ENCODE measurements at places on chromosomes 11 and 22. TPM values are rescaled to one million over a fixed set of nuclear protein-coding genes. Genes with fewer than 3 reads are reported as not detected.
A peak's percentile ranks its signal among the peaks of the same experiment; 100 is the strongest.

- H3K27me3 ChIP-seq = no peaks in the 10 kb centered on the region
- peaks cover 10% of the 10 kb centered on the region for H3K36me3 ChIP-seq
These were observed 16.6 kb downstream of the SAA1 start for GRCh38 chr11:18282626-18283025.

DNA sequence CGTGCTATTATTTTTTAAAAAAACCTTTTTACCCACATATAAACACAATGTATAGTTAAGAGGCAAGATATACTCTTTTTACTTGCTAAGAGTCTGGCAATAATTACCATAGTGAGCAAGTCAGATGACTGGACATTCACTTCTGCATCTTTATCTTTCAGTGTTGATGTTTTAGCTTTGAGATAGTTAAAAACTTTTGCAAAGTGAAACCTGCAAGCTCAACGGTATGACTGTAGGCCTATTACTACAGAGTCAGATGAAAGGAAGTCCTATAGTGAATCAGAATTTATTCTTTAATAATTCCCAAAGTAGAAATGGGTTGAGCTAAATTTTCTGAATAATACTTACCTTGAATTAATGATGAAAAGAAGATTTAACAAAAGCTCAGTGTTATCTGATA is 236.7 kb upstream of the CCDC90B start:
- H3K4me3 ChIP-seq = no peak overlapping the region
- no peak overlapping the region for H3K27ac ChIP-seq
- H3K4me1 ChIP-seq = no peaks in the 10 kb centered on the region
- no peak for DNase-seq
- no peaks in the 10 kb centered on the region for H3K36me3 ChIP-seq

The HBD gene
- not detected for total RNA-seq

DNA sequence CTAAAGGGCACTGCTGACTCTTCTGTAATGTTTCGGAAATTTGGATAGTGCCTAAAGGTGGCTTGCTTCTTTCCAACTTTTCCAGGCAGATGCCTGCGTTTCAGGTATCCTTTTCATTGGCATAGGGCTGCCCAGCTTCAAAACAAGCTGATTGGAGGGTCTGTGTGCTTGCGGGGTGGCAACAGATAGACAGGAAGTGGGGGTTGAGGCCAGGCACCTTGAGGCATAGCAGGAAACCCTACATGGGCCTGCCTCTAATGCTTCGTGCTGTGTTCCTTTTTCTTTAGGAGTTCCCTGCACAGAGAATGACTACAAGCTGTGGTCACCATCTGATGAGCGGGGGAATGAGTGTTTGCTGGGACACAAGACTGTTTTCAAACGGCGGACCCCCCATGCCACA is 92.2 kb upstream of the SORL1-AS1 start:
- H3K4me1 ChIP-seq = no peaks in the 10 kb centered on the region
- no peak overlapping the region for H3K4me3 ChIP-seq
- no peaks in the 10 kb centered on the region for H3K27me3 ChIP-seq
- DNase-seq = no peak

GRCh38 chr22:34115722-34116121 is 195.4 kb upstream of the LARGE1 start:
- H3K27me3 ChIP-seq = no peaks in the 10 kb centered on the region
- no peak overlapping the region for H3K27ac ChIP-seq
- DNase-seq = no peak
- H3K4me3 ChIP-seq = no peak overlapping the region

DNA sequence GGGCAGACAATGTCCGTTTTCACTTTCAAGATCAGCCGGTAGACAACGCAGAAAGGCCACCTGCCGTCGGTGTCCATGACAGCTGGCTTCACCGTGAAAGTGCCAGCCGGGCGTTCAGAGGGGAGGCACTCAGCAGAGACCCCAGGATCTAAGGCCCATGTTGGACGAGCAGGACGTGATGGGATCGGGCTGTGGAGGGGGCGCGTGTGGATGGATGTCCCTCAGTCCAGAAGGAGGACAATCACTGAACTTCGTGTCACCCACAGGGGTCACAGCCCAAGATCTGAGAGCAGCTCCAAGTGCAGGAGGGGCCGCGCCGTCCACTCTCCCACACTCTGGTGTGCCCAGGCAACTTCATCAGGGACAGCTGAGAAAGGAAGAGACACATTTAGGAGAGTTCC is 164.4 kb downstream of the BRD1 start:
- no peaks in the 10 kb centered on the region for H3K4me1 ChIP-seq
- peaks cover 80% of the 10 kb centered on the region for H3K27me3 ChIP-seq
- no peak overlapping the region for H3K4me3 ChIP-seq
- H3K27ac ChIP-seq = no peak overlapping the region

- H3K4me3 ChIP-seq = peak overlapping the region; percentile 62
- peaks cover 94% of the 10 kb centered on the region for H3K27me3 ChIP-seq
- peak; percentile 47 for DNase-seq
- no peak overlapping the region for H3K27ac ChIP-seq
- H3K36me3 ChIP-seq = no peaks in the 10 kb centered on the region
- H3K4me1 ChIP-seq = peaks cover 5% of the 10 kb centered on the region
These were observed 38.0 kb upstream of the TBCEL start for GRCh38 chr11:120985718-120986569.

The TPP1 gene
- 21.6 TPM for total RNA-seq

The FGF3 gene
- not detected for total RNA-seq

The PGAP2 gene
- 21.7 TPM for total RNA-seq

The WNT11 gene
- 0.40 TPM for total RNA-seq

DNA sequence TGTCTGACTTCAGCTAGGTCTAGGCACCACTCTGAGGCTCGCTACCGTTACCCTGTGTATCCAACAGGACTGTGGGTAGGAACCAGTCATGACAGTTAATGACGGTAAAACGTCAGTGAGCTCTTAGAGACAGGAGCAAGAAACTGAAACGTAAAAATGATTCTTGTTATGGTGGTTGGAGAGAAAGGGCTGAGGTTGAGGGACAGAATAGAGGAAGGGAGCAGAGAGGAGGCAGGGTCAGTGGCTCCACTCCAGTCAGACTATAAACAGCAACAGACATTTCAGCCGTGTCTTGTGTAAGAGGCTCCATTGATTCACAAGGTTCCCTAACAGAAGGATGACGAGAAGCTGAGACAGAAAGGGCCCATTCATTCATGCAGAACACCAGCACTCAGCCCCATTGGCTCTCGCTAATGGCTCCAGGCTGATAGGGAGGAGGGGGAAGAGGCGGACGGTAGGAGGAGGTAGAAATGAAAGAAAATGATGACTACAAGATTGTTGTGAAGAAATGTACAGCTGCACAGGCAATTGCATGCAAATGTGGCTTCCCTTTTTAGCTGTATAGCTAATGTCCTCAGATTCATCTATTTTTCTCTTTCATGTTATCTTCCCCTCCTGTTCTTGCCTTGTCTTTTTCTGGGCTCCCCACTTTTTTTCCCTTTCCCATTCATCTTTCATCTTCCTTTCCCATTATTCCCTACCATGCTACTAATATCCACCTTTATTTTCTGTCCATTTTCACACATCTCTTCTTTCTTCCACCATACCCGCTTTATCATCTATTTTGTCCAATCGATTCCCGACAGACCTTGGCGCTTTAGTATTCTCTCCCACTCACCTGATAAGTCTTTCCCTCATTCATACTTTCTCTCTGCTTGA is 34.3 kb downstream of the ETS1 start:
- H3K4me1 ChIP-seq = no peaks in the 10 kb centered on the region
- H3K27me3 ChIP-seq = no peaks in the 10 kb centered on the region
- no peak overlapping the region for H3K27ac ChIP-seq
- H3K36me3 ChIP-seq = no peaks in the 10 kb centered on the region

DNA sequence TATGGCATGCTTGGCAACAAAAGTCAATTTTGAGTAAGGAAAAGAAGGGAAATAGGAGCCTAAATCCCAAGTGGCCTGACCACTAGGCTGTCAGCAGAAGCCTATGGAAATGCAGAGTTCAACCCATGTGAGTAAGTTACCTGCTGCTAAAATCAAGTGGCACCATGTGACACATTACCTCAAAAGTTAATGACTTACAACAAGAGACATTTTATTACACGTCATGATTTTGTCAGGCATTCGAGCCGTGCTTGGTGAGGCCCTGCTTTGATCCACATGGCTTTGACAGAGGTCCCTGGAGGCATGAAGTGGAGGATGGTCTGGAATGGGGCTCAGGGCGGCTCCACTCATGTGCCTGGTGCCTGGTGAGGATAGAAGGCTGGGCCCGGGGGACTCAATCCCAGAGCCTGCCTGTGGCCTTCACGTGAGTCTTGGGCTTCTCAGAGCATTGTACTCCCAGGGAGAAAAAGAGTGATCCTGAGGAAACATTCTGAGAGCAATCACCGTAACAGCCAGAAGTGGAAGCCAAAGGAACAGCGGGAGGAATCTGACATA is 339.1 kb upstream of the B3GAT1 start:
- H3K4me1 ChIP-seq = no peaks in the 10 kb centered on the region
- H3K36me3 ChIP-seq = no peaks in the 10 kb centered on the region
- peaks cover 9% of the 10 kb centered on the region for H3K27me3 ChIP-seq
- H3K27ac ChIP-seq = no peak overlapping the region
- DNase-seq = no peak
- H3K4me3 ChIP-seq = no peak overlapping the region

The CCDC73 gene
- total RNA-seq = not detected

The TMEM41B gene
- total RNA-seq = 87.6 TPM

DNA sequence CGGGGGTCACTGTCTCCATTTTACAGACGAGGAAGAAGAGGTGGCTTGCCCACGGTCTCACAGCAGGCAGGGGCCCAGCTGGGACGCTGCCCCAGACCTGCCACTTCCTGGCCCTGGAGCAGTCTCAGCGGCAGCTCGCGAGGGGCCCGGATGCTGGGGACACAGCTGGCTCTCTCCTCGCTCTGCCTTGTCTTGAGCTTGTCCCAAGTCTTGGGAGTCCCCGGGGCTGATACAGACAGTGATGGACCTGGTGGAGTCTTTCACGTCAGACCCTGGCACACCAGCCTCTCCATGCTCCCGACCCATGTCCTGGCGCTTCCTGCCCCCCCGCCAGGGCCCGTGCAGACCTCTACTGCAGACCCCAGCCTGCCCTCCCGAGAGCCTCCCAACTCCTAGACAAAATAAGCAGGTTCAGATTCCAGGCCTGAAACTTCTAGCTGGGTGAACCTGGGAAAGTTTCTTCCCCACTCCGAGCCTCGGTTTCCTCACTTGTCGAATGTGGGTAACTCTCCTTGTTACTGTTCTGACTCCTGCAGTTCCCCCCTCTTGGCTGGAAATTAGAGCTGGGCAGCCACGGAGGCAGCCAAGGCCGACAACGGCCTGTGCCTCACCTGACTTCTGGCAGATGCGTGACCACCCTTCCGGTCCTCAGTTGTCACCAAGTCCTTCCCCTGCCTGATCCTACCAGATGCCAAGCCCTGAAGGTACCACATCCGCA is 145.4 kb downstream of the CACNA1I start:
- H3K4me3 ChIP-seq = no peak overlapping the region
- H3K27me3 ChIP-seq = peaks cover 35% of the 10 kb centered on the region
- H3K4me1 ChIP-seq = no peaks in the 10 kb centered on the region
- DNase-seq = no peak

GRCh38 chr11:60703374-60703773 is 4.0 kb downstream of the MS4A8 start:
- peaks cover 41% of the 10 kb centered on the region for H3K27me3 ChIP-seq
- H3K4me3 ChIP-seq = no peak overlapping the region
- no peaks in the 10 kb centered on the region for H3K36me3 ChIP-seq

- H3K36me3 ChIP-seq = no peaks in the 10 kb centered on the region
- no peaks in the 10 kb centered on the region for H3K4me1 ChIP-seq
- H3K27ac ChIP-seq = no peak overlapping the region
- H3K27me3 ChIP-seq = no peaks in the 10 kb centered on the region
- H3K4me3 ChIP-seq = no peak overlapping the region
These were observed 992.3 kb downstream of the BRD1 start for GRCh38 chr22:48835364-48835763.
